Activated T-helper 1 cell treated with anti-CD3 and anti-CD28 coated beads, Interleukin-2, amount 50 U/mL, for 16 hours (primary cell): ENCODE measurements at places on chromosomes 1 and 21.

GRCh38 chr1:175072099-175072951, 4.7 kb downstream of the TNN start:
- DNase-seq: no peak

DNA sequence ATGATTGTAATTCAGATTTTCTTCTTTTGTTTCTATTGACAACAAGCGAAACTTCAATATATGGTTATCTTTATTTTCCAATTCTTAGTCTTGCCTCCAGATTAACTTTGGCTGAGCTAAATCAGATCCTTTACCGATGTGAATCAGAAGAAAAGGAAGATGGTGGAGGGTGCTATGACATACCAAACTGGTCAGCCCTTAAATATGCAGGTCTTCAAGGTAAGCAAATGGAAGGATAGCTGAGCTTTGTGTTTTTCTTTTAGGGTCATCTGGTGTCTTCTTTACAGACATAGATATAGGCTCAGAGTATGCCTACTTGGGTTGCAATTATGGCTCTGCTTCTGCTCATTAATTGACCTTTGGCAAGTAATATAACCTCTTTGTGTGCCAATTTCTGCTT, 37.7 kb downstream of the AGL start:
- DNase-seq: no peak

DNA sequence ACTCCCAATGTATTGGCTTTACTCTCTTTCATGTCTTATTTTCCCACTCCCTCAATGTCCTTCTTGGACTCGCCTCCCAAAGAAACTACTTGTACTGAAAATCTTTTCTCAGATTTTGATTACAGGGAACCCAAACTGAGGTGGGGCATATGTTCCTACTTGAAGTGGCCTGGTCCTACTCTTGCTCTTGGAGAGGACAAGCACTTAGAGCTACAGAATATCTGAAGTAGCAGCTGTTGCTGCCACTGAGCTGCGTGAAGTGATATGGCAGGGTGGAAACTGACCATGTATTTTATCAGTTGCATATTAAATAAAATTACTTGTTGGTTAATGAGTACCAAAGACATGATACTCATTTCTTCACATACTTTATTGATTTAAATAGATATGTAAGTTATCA, 129.5 kb downstream of the TSEN15 start:
- no peak for DNase-seq

GRCh38 chr1:158185770-158186169, 5.1 kb downstream of the CD1D start:
- no peak for DNase-seq

DNA sequence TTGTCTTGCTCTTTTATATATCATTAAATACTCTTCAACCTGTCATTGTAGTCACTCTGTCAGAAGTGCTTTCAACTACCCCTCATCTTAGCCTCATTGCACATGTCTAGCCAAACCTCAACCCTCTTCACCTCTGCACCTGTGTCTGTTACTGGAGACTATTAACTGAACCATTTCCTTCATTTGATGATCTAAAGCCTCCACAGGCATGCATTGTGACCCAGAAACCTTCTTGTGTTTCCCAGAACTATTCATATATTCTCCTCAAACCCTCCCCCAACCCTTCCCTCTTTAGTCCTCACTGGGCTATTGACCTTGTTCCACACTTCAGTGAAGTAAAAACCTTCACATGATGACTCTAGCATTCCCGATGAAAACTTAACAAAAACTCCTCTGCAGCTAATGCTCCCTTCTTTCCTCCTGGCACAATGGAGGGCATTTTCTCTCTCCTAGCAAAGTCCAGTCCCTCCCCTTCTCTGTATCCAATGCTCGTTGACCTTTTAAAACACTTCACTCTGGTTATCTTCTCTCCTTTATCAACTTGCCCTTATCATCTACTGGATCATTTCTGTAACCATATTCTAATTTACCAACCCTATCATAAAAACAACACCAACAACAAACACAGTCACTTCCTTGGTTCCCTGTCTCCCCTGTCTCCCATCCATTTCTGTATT, 86.1 kb downstream of the BACH1 start:
- DNase-seq: no peak

- DNase-seq: no peak
Measured at GRCh38 chr1:147635342-147635741, 35.0 kb downstream of the ACP6 start.

DNA sequence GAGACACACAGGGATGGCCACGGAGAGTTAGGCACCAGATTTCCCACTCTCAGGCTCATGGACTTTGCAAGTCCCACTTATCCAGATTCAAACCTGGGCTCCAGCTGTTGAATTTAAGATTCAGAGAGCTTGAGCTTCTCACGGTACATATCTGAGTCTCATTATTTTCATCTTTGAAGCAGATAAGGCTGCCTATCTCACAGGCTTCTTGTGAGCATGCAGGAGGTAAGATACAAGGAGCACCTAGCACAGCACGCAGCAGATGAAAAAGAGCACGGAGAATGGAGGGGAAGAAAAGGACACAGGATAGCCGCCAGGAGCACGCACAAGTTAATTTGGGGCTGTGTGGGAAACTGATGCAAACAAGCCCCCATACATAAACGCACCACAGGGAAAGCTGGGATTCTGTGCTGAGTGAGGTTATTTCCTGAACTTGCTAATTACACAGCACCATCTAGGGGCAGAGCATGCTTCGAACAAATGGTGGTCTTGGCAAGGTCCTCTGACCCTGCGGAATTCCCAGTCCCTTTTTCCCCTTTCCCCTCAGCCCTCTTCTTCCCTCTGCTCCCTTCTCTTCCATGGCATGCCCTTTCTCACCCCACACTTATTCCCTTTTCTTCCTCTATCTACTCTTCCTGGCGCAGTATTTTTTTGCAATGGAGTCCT, 134.7 kb upstream of the VANGL1 start:
- DNase-seq: no peak

DNA sequence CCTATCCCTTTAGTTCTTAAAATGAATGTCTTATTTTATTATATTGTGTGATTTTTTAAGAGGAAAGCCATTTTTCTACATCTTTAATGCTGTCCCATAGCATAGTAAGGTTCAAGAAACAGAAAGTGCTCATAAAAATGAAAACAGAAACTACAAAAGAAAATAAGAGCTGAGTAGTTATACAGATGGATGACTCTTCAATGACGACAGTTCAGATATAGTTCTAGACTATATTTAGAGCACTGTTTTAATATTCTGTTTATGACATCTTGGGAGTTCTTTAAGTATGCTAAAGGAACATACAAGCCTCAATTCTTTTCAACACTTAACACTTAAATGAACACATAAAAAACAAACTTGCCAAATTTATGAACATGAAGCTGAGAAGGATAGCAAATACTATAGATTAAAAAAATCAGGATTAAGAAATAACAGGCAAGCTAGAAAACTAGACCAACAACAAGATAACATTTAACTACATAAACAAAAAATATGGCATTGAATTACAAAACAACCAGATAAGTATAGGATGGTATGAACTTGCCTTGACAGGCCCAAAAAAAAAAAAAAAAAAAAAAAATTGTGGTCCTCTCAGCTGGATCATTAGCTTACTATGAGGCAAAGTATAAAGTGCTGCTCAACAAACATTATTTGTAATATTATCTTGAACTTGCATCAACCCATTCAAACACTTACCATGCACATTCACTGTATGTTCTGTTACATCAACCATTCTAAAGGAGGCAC, 87.9 kb downstream of the ZZZ3 start:
- DNase-seq: no peak

DNA sequence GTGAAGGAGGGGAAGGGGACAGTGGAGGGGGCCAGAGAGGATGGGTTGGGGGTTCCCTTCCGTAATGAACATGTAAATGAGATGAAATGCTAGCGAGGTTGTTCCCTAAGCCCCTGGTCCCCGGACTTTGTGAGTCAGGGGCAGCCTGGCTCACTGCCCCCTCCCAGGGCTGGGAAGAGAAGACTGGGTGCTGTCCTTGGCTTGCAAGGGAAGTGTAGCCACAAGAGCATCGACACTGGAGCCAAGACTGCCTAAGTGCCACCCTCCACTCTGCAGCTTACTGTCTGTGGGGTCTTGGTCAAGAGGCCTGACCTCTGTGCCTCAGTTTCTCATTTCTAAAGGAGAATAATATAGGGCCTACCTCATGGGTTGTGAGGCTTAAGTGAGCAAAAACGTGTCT, 483 bp downstream of the PEAR1 start:
- DNase-seq: no peak

DNA sequence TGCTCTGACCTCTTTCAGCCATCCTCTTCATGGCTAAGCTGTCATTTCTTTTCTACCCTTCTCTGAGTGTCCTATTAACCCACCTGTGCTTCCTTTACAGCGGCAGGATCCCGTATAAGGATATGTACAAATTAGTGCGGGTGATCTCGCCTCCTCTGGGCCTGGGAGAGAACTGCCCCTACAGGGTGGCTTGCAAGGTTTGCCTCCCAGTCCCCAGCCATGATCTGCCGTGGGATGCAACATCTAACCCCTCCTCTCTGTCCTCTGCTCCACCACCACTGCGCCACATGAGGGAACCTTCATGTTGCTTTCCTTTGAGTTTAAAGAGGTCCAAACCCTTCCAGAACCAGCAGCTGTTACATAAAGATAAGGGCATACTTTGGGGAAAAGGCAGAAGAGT, 282.2 kb downstream of the ZNF648 start:
- DNase-seq: no peak

- no peak for DNase-seq
Measured at GRCh38 chr1:232145768-232146167, 484.2 kb downstream of the SIPA1L2 start.

GRCh38 chr1:215970406-215970805, 403.3 kb downstream of the KCTD3 start:
- DNase-seq: no peak

DNA sequence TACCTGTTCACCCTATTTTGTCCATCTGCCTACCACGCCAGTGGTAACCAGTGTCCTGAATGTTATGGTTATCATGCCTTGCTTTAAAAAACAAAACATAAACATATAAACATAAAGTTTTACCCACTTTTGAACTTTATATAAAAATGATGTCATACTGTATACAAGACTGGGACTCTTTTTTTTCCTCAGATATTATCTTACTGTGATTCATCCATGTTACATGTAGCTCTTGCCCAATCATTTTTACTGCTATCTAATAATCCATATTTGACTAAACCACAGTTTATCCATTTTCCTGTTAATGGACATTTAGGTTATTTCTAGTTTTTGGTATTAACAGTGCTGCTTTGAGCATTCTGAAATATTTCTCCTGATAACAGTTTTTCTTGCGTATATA, 78.8 kb downstream of the GPR161 start:
- no peak for DNase-seq

GRCh38 chr1:201253906-201254624, 29.2 kb upstream of the PKP1 start:
- no peak for DNase-seq

- DNase-seq: no peak
Measured at GRCh38 chr1:214761030-214761429, 158.0 kb downstream of the CENPF start.

GRCh38 chr1:224676551-224676950, 60.4 kb downstream of the CNIH3 start:
- DNase-seq: no peak

DNA sequence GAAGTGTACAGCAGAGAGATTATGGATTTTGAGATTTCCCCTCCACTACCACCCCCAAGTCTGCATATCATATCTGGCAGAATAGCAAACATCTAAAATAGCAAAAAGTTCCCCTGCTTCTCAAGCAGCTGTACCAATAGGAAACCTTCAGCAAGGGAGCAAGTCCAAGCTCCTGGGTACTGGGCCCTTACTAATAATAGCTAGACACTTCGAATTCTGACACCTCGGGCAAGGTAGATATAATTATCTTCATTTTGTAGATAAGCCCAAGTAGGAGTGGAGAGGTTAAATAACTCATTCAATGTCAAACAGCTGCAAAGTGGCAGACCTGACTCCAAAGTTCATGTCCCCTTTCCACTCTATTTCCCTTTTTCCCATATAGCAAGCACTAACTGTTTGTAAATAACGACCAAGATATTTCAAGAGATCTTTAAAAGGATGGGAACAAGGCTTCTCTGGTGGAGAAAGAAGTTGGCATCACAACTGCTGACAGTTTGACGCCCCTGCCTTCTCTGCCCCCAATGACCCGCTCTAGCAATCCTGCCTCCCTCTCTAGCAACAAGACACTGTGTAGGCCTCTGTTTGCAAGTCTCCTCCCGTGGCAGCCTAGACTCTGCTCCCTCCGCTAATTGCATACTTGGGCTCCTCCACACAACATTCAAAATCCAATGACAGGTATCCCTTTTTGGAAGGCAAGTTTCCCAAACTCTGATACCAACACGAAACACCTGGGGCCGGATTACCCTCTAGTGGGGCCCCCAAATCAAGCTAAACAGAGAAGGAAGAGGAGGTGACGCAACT, 18.7 kb upstream of the ADAR start:
- DNase-seq: no peak

DNA sequence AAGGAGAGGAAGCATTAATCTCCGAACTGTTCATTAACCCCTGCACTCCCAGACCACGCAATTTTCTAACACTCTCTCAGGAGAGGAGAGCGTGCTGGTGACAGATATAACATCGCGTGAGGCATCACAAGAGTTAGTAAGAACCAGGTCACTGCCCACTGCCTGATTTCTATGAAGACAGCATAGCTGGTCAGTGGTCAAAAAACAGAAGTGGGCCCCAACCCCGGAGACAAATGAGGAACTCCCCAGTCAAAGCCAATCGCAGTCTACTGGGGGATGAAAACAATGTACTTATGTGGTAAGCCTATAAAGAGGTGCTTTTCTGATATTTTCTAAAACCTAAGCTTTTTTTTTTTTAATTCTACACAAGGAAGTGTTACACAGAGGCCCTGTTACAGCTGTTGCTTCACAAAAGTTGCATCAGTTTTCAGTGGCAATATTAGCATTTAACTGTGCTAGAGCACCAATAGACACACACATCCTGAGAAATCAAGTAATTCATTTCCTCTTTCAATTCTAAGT, 231.8 kb upstream of the IRF2BP2 start:
- DNase-seq: no peak

- DNase-seq: no peak
Measured at GRCh38 chr21:45594721-45595489, 48.6 kb upstream of the PCBP3 start.

GRCh38 chr21:29145852-29146453, 15.5 kb downstream of the MAP3K7CL start:
- no peak for DNase-seq

DNA sequence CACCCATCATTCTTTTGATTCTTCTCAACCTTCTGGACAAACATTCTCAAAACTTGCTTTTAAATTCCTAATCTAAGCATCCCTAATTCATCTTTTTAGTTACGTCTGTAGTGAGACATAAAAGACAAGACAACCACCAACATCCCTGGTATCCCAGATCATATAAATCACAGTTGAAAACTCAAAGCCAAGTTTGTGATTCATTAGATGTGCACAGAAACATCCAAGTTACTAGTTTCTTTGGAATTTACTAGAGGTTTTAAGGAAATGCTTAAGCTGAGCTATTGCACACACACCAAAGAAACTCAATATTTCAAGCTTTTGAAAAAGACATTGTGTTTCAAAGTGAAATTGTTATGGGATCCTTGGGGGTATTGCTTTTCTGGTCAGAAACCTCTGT, 47.6 kb downstream of the ATP6V1G3 start:
- DNase-seq: no peak

GRCh38 chr21:46069166-46069565, 28.7 kb upstream of the COL6A2 start:
- DNase-seq: no peak

- no peak for DNase-seq
Measured at GRCh38 chr1:22915816-22916470, 56.7 kb downstream of the LACTBL1 start.
